ENCODE measurements at places on chromosomes 7 and 10.

DNA sequence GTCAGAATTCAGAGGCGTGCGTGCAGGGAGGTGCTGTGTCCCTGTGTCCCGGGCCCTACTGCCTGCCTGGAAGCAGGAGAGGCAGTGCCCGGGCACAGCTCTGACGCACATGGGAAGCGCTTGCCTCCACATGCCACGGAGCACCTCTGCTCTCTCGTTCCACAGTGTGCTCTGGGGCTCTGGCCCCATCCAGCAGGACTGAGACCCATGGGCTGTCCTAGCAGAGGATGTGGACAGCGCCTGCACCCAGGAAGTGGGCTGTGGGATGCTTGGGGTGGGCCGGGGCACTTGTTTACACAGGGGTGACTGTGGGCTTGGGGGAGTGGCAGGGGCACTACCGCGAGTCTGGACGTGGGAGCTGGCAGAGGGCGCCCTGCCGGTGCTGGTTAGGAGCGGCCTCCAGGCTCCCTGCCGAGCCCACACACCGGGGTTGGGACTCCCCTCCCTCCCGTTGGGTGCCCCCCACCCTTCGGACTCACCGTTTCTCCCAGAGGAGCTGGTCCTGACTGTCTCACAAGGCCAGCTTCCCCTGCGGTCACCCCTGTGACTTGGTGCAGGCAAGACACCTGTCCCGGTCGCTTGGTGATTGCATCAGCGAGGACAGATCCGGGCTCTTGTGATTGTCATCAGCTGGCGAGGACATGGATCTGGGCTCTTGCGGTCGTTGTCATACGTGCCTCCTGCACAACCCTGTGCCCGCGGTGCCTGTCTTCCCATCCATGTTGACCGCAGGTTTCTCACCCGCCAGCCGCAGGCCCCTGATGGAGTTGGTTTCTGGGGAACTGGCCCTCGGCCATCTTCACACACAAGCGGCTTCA lies 83.1 kb downstream of the NKX6-2 start:
- no peak for DNase-seq

DNA sequence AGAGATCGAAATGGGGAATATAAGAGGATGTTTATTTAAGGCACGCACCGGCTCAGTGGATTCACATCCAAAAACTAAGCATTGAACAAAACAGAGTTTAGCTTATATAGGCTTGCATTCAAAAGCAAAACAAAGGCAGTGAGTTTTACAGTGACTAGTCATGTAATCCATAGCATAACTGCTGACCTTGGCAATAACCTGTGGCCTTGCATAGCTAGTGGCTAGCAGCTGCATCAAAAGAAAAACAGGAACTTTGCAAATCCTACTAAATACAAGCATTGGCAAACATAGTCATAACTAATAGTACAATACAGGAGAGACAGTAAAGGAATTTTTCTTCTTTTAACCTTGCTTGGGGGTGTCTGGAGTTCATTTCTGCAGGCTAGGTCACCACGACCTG lies 9.7 kb upstream of the ZNF485 start:
- no peak for DNase-seq

- no peak for DNase-seq
Measured at GRCh38 chr10:101218351-101219138, 10.7 kb downstream of the LBX1 start.

DNA sequence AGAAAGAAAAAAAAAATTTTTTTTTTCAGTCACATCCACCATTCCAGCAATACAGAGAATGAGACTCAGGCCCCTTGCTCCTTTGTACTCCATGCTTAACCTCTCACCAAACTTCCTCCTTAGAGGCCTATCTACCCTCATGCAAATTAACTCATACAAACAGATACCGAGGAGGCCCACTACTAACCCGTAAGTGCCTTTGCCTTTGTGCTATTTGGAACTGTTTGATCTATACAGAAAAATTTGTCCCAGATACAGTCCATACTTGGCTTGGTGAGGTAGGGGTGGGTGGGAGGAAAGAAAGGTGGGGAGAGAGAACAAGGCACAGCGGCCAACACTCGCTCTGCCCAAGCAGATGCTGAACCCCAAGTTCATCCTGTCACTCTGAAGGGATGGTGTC lies 87.8 kb upstream of the DUSP5 start:
- no peak for DNase-seq
